ENCODE measurements at places on chromosomes 7 and 10.

DNA sequence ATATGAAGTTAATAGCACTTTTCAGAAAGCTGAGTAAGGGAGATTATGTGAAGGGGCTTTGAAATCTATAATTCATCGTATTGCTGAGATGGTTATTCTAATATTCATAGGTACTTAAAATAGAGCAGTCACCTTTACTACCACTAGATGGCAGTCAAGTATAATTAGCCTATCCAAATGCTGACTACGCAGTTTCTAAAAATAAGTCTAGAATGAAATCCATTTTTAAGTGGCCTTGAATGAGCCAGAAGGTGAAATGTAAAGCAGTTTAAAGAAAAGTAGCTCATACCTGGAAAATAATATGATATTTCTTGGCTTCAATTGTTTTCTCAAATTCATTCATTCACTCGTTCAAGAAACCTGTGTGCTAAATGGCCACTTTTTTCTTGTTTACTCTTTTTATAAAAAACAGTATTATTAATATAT, 1277.1 kb downstream of the GATA3 start:
- no peak for DNase-seq

- DNase-seq, result no peak
Measured at GRCh38 chr7:69603937-69604494, 5.7 kb downstream of the AUTS2 start.

- DNase-seq, result peak; percentile 60
Measured at GRCh38 chr7:101017064-101017777, 2.7 kb upstream of the MUC17 start.

- no peak for DNase-seq
Measured at GRCh38 chr7:117975476-117975875, 102.2 kb upstream of the CTTNBP2 start.

DNA sequence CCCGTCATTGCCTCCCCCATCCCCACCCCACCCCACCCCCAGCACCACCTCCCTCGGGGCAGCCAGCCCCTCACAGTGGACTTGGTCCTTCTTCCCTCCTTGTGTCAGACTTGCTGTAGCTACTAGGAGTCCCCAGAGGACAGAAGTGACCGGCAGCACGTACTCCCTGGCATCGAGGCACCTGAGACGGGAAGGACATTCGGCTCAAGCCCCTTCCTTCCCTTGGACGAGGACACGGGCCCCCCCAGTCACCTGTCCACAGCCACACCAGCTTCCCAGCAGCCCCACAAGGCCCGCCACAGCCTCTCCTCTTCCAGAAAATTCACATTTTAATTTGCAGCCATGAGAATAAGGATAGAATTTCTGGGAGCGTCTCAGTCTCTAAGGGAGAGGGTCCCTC, 267.8 kb upstream of the SHH start:
- DNase-seq, result no peak

- no peak for DNase-seq
Measured at GRCh38 chr7:18762189-18762588, 266.6 kb downstream of the HDAC9 start.

- no peak for DNase-seq
Measured at GRCh38 chr7:101303102-101303701, 18.4 kb downstream of the IFT22 start.

DNA sequence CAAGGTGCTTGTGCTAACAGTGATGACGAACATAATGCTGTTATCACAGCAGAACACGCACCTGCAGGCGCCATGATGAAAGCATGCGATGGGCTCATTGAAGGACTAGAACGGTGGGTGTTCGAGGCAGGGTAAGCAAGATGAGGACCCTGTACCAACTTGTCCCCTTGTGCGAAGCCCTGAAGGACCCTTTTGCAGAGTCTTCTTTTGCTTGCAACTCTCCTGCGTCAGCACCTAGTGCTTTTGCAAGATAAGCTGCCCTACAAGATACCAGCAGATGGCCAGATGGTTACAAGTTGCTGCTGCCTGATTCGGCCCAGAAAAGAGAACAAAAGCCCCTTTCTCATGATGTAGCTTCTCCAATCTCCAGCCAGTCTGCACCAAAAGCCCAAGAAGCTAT, 4.2 kb upstream of the IL15RA start:
- no peak for DNase-seq

DNA sequence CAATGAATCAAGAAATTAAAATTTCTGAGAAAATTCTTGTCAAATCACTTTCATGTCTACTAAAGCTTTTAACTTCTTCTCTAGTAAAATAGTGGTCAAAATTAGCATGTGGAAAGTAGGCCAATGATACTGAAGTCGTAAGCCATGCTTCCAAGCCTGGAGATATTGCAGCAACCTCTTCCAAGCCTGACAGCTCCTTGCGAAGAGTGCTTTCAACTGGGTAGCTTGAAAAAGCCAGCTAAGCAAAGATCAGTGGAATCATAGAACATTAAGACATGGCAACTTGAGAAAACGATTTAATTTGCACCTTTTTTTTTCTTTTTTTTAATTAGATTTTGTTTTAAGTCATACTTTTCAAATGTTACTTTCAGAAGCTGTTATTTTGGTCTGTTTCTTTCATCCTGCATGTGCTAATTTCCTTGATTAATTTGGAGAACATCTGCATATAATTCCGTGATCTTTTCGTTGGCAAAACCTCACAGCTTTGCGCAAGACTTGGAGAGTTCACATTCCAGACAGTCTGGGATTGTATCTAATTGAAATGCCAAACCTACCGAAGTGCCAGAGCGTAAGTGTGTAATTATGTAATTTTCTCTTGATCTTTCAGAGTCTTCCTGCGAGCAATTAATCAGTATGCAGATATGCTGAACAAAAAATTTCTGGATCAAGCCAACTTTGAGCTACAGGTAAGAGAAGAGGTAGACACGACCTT, 142.2 kb upstream of the INSYN2A start:
- DNase-seq, result no peak

- no peak for DNase-seq
Measured at GRCh38 chr10:33233221-33233620, 101.2 kb downstream of the NRP1 start.

- no peak for DNase-seq
Measured at GRCh38 chr10:72228318-72228751, 12.3 kb upstream of the ASCC1 start.

GRCh38 chr7:123023126-123023525, 27.6 kb upstream of the TAS2R16 start:
- no peak for DNase-seq

GRCh38 chr10:7409045-7409731, 1.6 kb downstream of the SFMBT2 start:
- DNase-seq, result no peak

DNA sequence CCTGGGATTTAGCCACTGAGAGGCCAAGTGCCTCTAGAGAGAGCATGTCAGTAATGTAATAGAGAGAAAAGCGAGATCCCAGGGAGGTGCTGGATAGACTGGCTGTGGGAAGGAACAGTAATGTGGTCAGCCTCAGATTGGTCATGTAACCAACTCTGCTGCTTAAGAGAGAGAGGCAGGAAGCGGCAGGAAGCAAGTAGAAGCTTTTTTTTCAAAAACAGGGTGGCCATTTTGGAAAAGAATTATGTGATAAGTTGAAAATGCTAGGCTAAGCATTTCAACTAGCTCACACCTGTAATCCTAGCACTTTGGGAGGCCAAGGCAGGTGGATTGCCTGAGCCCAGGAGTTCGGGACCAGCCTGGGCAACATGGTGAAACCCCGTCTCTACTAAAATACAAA, 3.7 kb upstream of the PCOLCE start:
- no peak for DNase-seq

- DNase-seq, result no peak
Measured at GRCh38 chr10:77925795-77926565, 575 bp downstream of the DLG5 start.

- peak; percentile 34 for DNase-seq
Measured at GRCh38 chr10:62811159-62811875, 4.8 kb downstream of the EGR2 start.

GRCh38 chr7:44735403-44736165, 13.1 kb upstream of the ZMIZ2 start:
- DNase-seq, result no peak

- no peak for DNase-seq
Measured at GRCh38 chr7:28595801-28596200, 183.5 kb downstream of the CREB5 start.

GRCh38 chr7:28957751-28958234, 337 bp downstream of the TRIL start:
- DNase-seq, result no peak

- no peak for DNase-seq
Measured at GRCh38 chr7:44720301-44720700, 28.3 kb upstream of the ZMIZ2 start.

DNA sequence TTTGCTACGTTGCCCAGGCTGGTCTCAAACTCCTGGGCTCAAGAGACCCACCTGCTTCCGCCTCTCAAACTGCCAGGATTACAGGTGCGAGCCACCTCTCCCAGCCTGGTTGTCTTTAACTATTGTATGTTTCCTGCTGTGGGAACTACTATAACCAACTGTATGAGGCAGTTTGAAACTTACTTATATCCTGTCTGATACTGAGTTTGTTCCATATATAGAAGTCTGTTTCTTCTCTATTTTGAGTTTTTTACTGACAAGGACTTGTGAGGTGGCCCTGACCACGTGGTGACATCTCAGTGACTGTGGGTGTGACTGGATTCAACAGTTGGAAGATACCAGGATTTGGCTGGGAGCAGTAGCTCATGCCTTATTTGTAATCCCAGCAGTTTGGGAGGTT, 14.2 kb downstream of the FBH1 start:
- DNase-seq, result no peak

GRCh38 chr10:11685787-11686218, 56.4 kb upstream of the ECHDC3 start:
- no peak for DNase-seq

- no peak for DNase-seq
Measured at GRCh38 chr10:127424594-127425264, 124.4 kb upstream of the NPS start.

DNA sequence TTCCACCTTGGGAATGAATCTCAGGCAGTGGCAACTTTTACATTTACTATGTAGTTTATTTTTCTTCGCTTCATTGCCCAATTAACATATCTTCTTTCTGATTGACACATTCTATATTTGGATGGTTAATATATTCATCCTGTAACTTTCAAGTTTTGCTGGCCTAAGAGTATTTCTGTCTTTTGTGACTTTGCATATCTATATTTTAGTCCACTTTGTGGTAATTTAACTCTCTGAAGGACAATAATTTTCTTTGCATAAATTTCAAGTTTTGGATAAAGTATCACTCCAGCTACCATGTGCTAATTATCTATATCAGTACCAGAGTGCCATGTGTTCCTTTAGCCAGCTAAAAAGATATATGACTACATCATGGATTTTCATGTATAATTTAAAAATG, 151.5 kb upstream of the KAT6B start:
- DNase-seq, result no peak

GRCh38 chr7:96636979-96637378, 72.7 kb downstream of the SEM1 start:
- no peak for DNase-seq

GRCh38 chr7:7099584-7100014, 82.7 kb upstream of the C1GALT1 start:
- no peak for DNase-seq

GRCh38 chr7:41890631-41891274, 187.9 kb upstream of the INHBA start:
- DNase-seq, result no peak

- DNase-seq, result no peak
Measured at GRCh38 chr10:91242940-91243339, 22.5 kb downstream of the PCGF5 start.

- DNase-seq, result peak; percentile 32
Measured at GRCh38 chr7:1532456-1533254, 2.2 kb downstream of the MAFK start.

DNA sequence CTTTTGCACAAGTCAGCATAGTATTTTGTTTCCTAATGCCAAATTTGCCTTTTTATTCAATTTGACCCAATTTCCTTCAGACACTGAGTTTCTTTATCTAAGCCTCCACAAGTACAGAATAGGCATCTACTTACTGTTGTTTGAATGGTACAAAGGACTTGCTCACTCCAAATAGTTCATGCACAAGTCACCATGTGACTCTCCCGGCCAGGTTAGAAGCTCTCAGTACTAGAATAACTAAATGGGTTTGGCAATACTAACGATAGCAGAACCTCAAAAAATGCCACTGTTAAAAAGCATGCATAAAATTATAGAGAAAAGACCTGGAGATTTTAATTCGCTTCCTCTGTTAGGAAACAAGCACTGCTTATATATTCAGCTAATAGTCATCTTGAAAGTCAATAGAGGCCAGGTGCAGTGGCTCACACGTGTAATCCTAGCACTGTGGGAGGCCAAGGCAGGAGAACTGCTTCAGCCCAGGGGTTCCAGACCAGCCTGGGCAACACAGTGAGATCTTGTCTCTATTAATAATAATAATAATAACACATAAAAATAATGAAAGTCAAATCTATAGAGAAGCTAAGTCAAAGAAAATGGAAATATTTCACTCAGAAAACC, 335.8 kb upstream of the MBL2 start:
- DNase-seq, result no peak

- DNase-seq, result no peak
Measured at GRCh38 chr10:60073781-60074656, 167.7 kb upstream of the CCDC6 start.

GRCh38 chr7:94957061-94957460, 49.7 kb downstream of the PPP1R9A start:
- no peak for DNase-seq

DNA sequence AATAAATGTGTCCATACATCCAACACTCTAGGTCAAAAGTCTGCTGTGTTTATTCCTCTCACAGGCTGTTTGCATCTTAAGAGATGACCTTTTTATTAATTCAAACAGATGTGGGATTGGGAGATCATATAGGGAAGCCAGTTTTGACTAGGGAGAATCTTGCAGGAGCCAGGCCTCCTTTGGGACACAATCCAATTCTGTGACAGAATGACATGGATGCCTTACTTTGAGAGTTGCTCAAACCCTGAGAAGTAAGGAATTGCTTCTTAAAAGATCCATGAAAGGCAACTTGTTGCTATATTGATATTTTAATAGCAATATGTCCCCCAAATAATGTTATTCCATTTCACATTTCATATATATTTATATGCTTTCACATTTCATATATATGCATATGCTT, 53.5 kb upstream of the CACNB2 start:
- DNase-seq, result no peak

DNA sequence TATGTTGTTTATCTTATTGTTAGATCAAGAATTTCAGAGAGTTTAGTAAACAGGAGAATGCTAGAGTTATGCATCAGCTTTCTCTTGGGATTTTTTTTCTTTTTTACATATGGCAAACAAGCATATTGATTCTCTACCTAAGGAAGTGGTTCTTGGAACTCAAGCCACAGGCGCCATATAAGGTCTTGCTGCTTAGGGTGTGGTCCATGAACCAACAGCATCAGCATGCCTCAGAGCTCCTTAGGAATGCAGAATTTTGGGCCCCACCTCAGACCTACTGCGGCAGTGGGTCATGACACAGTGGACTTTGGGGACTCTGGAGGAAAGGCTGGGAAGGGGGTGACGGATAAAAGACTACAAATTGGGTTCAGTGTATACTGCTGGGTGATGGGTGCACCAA, 230.8 kb downstream of the SKAP2 start:
- DNase-seq, result no peak

GRCh38 chr10:48333856-48334255, 27.4 kb downstream of the MAPK8 start:
- no peak for DNase-seq

Data from stimulated activated CD8-positive, alpha-beta memory T cell treated with anti-CD3 and anti-CD28 coated beads, Interleukin-4, amount 100 ng/mL, for 1 hour (primary cell).